ENCODE measurements at places on chromosomes 7 and 10.
A peak's percentile ranks its signal among the peaks of the same experiment; 100 is the strongest.

DNA sequence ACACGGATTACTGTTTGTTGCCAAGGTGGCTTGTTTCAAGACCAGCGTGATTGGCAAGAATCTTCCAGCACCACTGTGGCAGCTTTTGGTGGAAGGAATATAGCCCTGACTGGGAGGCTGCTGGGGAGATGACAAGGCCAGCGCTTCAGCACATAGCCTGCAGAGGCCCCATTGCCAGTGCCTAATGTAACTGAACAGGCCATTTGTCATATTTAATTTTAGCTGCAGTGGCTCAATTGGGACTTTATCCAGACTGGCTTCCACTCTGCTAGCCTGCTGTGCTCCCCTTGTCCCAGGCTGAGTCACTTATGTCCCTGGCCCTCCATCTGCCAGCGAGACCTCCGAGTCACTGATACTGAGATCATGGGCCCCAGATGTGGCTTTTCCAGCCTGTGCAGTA is 483.1 kb downstream of the GALNT17 start:
- no peak for DNase-seq

- no peak for DNase-seq
These were observed 11.6 kb downstream of the MTPN start for GRCh38 chr7:135965602-135966001.

- DNase-seq = no peak
These were observed 33.2 kb downstream of the POR start for GRCh38 chr7:75948179-75948578.

- no peak for DNase-seq
These were observed 33.3 kb upstream of the FGFR2 start for GRCh38 chr10:121631365-121632029.

- DNase-seq = no peak
These were observed at the start of gene NPY for GRCh38 chr7:24283897-24284698. NPY (plus strand) TSS chr7:24284190; CDS start chr7:24285241, 1,051 bp downstream.

DNA sequence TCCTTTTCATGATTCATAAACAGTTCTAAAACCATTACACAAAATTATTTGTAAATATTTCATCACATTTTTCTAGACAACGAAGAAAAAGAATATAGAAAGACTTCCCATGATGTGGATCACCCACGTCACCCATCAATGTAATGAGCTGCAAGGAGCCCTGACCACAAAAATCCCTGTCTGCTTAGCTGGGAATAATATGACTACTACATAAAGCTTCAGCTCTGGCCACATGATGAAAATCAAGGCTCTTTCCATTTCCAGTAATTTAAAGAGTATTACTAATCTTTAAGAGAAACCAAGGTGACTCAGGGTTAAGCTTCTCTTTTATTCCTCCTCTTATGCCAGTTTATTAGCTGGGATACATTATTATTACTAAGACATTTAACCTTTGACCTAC is 180.8 kb upstream of the CACNA2D1 start:
- DNase-seq = peak; percentile 83

- DNase-seq = no peak
These were observed 18.1 kb downstream of the CEP55 start for GRCh38 chr10:93514521-93514920.

DNA sequence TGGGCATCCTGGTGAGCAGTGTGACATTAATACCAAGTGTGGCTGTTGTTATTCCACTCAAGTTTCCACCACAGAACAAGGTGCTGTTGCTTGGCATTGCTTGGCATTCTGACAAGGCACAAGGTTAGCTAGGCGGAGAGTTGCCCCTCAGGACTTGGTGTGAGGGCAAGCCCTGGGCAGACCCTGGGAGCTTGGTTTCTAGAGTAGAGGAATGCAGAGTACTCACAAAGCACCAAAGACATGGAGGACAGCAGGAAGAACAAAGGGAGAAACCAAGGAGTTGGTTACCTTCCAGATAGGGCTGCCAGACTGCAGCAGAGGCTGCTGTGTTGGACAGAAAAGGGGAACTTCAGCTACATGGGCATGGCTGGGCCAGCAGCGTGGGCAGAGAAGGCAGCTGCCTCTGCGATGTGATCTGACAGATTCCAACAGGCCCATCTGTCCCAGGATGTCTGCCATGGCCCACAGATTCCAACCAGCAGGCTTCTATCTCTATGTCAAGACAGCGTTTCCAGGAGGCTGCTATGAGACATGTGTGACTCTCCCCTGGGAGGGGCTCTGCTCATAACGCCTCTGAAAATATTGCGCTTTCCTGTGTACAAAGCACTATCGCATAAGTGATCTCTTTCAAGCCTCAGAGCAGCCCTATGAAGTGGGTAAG is 1.8 kb downstream of the GOLGA7B start:
- no peak for DNase-seq

GRCh38 chr10:18822156-18822555 is 162.9 kb downstream of the ARL5B start:
- DNase-seq = no peak

DNA sequence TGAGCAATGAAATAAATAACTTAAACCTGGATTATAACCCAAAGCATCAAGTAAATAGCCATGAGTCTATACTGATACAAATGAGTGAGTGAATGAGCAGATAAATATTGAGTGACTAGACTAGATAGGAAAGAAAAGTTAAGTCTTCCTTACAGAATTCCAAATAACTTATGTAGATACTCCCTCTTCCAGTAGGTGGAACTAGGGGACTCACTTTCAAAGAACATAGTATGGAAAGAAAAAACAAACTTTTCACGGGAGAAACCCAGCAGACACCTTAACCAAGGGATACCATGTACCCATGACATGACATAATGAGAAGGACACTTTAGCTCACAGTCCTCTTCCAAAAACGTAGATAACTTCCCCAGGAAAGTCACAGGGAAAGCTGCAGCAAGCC is 32.2 kb downstream of the CSGALNACT2 start:
- DNase-seq = no peak

DNA sequence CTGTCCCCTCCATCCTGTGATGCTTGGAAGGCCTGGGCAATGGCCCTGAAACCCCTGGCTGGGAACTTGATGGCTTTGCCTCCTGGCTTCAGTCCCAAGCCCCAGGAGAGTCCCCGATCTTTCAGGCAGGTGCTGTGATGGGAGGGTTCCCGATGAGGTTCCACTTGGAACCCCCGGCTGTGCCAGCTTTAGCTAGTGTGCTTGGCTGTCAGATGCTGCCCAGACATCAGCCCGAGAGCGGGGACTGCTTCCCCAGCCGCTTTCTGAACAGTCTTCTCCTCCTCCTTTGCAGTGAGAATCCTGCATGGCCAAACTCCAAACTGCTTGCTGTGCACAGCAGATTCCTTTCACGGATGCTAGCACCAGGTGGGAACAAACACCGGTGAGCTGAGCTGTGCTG is 58.1 kb downstream of the PKD1L1 start:
- no peak for DNase-seq

DNA sequence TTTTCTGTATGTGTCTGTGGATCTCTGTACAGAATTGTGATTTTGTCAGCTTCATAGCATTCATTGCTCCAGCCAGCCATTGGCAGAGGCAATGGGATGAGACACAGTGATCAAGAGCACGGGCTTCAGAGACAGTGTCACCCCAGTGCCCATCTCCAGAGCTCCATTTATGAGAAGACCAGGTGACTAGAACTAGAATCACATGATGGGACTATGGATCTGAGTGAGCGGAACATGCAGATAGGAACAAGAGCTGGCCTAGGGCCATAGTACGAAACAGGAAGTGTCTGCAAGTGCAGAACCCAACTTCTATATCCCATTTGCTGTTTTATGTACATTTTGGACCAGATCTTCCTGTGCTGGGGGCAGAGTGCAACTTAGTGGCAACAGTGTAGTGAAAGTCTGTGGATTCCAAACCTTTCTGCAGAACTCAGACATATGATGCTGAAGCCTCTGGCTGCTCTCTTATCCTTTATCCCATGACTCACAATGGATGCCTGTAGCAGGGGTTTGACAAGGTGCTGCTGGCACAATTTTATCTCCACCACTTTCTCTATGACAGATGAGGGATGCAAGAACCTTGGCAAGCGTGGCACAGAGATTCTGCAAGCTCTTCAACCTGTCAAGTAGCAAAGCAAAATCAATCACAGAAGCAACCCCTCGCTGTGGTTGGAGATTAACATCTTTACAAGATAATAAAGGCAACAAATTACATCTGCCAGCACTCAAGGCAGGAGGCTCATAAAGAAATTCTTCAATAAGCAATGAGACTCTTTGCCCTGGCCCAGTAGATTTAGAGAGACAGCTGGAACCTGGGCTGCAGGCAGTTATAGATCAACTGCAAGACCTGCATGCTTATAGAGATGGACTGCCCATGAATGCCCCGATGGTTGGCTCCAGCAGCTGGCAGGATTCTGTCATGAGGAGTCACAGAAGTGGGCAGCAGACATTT is 681.3 kb downstream of the TNS3 start:
- no peak for DNase-seq

GRCh38 chr7:148868378-148868674 is 15.8 kb downstream of the EZH2 start:
- no peak for DNase-seq
